ENCODE measurements at places on chromosomes 16 and 17.

GRCh38 chr16:28528463-28528867 lies 10.3 kb downstream of the NUPR1 start:
- DNase-seq: no peak

DNA sequence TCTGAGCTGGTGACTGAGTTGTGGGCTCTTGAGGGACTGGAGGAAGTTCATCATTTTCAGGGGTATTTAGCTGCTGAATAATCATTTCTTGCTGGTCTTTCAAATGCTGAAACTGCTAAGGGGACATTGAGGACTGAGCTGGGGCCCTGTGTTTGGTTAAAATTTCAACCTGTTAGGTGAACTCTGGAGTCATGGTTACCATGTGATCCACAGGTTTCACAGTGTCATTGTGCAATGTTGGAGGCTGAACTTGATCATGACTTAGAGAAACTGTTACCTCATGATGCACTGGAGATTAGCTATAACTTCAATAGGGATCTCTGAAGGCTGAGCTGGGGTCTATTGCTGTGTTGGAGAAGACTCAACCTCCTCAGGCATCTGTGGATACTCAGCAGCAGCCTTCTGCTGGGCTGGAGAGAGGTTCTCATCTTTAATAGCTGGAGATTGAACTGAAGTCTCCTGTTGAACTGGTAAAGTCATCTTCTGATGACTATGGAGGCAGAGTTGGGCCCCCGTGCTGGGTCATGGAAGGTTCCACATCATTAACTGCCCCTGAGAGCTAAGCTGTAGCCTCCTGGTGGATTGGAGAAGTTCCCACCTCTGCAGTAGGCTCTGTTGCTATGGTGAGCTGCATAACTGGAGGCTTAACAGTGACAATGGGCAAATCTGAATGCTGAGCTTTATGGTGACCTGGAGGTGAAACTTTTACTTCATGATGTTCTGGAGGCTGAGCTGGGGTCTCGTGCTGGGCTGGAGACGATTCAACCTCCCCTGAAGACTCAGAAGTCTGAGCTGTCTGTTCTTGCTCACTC lies 15.2 kb downstream of the RDM1 start:
- no peak for DNase-seq

GRCh38 chr16:14003074-14003570 lies 68.0 kb upstream of the MRTFB start:
- peak; percentile 70 for DNase-seq

- DNase-seq: no peak
These were observed 77.1 kb upstream of the RCVRN start for GRCh38 chr17:9982159-9982558.

DNA sequence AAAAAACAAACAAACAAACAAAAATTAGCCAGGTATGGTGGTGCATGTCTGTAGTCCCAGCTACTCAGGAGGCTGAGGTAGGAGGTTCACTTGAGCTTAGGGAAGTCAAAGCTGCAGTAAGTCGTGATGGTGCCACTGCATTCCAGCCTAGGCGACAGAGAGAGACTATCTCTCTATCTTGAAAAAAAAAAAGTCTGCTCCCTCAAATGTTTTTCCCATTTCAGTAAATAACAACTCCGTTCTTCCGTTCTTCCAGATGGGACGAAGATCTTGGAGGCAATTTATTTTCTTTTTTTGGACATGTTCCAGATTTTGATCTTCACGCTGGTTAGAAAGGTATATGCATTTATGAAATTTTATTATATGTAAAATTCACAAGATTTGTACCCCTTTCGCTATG lies 19.0 kb downstream of the ERAL1 start:
- no peak for DNase-seq

DNA sequence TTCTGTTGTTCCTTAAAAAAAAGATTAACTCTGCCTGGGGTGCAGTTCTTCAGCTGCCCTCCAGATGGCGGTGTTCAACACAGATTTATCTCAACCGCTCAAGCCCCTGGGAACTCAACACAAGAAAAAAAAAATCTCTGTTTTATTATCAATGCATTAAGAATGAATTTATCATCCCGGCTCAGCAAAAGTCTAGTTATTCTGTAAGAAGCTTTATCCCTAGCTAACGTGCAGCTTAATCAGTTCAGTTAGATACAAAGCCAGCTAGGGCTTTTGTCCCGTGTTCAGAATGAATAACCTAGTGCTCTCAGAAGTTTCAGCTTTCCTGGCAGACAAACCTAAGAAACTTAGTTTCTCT lies 475.9 kb upstream of the CCL2 start:
- DNase-seq: peak; percentile 40

- no peak for DNase-seq
These were observed 991 bp upstream of the MYH10 start for GRCh38 chr17:8631554-8631877.

DNA sequence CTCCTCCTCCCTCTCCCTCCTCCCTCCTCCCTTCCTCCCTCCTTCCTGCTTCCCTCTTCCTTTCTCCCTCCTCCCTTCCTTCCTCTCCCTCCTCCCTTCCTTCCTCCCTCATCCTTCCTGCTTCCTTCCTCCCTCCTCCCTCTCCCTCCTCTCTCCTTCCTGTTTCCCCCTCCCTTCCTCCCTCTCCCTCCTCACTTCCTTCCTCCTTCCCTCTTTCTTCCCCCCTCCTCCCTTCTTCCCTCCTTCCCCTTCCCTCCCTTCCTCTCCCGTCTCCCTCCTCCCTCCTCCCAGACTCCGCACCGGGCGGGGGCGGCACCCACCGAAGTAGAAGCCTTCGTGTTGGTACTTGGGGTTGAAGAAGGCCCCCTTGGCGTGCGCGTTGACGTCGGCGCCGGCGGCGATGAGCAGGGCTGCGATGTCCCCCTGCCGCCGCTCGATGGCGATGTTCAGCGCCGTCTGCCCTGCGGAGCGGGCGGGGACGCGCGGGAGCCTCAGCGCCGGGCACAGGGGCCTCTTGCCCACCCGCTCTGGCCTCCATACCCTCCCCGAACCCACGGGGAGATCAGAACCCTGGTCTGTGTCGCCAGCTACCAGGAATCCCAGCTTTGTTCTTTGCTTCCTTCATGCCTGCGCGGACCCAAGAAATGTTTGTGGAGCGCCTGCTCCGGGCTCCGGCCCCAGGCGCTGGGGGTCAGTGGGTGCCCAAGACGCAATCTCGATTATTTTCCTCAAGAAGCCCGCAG lies 22.2 kb downstream of the TRPV3 start:
- DNase-seq: peak; percentile 82

- no peak for DNase-seq
These were observed 313 bp upstream of the NSRP1 start for GRCh38 chr17:30116345-30116660.

DNA sequence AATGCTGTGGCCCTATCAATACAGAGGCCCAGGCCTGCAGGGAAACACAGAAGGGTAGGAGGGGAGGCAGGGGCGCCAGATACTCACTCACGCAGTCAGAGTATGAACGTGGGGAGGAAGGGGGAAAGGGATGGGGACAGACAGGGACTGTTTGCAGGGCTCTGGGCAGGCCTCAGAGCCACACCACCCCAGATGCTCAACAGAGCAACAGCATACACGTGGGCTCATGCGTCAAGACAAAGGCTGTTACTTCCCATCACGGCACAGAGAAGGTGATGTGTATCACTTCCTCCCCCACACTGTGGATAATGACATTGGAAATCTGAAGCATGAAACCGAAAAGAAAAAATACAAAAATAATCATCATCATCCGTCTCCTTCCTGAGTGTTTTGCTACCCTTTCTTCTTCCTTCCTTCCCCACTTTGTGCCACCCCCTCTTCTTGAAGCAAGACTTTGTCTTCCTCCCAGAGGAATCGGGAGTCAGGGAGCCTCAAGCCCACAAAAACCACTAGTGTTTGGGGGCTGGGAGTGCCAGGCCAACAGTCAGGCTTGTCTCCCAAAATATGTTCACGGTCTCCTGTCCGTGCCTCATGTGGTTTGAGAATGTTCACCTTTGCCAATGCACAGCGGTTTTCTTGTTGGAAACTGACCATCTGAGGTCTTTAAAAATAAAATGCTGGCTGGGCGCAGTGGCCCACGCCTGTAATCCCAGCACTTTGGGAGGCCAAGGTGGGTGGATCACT lies 20.1 kb downstream of the SLC39A11 start:
- no peak for DNase-seq

- DNase-seq: no peak
These were observed 862 bp upstream of the GDE1 start for GRCh38 chr16:19522760-19523159.

DNA sequence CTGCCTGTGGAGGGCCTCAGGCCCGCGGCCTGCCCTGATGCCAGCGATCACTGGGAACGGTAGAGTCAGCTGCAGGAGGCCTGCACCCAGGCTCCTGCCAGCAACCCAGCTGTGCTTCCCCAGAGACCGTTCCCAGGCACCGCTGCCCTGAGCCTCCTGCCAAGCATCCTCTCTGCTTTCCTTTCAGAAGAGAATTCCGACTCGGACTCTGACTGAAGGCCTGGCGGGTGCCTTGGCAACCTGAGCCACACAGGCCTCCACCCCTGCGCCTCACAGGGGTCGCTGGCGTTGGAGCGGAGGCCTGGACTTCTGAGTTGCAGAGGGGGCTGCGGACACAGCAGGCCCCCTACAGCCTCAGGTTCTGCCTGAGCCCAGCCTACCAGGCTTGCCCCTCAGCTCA lies 7.9 kb downstream of the CMTM3 start:
- DNase-seq: no peak

DNA sequence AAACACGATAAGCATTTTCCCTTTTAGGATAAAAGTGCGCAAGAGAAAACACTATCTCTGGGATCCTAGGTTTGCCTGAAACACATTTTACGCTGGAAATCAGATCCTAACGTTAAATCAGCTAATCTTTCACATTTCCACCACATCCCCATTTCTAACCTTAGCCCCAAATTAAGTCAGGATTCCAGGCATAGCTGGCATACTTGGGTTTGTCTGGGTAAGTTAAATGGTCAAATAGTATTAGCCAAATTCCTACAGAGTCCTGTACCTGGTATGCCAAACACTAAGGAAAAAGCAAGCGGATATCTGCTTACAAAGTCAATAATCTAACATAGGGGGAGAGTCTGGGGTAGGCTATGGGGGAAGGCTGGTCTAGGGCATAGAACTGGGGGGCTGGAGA lies 557.4 kb upstream of the ZFHX3 start:
- no peak for DNase-seq

DNA sequence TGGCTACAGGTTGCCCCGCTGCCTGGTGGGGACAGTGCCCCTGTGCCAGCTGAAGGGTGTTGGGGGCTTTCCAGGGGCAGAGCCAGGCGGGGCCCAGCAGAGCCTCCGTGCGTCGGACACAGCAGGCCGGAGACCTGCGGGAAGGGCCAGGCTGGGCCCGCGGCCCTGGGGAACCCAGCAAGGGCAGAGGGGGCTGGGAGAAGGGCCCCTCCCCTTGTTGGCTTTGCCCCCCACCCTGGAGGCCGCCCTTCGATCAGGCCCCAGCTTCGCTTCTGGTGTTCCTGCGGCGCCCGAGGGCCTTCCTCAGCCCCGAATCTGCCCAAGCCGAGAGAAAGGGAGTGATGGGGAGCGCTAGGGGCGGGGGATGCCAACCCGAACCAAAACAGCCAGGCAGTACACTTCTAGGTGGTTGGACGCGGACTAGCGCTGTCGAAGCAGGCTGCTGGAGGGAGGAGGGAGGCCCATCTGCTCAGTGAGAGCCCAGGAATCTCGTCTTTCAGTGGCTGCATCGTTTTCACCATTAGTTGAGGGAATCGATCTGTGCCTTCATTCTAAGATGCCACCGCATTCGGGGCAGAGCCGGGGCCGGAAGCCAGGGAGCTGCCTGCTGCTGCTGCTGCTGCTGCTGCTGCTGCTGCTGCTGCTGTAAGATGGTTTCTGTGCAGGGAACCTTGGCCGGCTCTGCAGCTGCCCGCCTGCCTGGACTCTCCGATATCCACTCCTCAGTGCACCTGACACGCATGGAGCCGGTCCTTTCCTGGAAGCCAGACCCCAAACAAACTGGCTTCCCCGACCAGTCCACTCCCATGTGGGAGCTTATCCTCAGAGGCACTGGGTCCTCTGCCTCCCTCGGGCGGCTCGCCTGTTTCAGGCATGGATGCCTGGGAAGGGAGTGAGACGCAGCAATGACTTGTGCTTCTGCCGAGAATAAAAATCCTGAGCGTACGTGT lies 1.7 kb downstream of the JPH3 start:
- DNase-seq: no peak

DNA sequence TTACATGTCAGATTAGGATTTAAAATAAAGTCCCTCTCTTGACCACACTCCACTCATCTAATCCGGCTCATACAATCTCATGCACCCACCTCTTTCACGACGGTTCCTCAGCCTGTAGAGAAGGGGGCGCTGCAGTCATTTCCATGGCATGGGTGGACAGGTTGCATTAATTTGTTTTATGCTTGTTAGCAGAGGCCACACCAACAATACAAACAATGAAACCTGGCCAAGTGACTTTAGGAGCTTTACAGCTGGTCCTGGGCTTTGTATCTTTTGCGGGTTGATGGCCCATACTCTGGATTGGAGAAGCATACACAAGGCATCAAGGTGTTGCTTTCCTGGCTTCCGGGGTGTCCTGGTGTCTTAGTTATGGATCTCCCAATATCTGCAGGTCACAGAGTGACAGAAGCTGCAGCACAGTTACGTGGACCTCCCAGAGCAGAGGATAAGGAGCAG lies 9.7 kb upstream of the SNF8 start:
- DNase-seq: no peak

- peak; percentile 14 for DNase-seq
These were observed 358 bp downstream of the CHRNE start for GRCh38 chr17:4902540-4902939.

DNA sequence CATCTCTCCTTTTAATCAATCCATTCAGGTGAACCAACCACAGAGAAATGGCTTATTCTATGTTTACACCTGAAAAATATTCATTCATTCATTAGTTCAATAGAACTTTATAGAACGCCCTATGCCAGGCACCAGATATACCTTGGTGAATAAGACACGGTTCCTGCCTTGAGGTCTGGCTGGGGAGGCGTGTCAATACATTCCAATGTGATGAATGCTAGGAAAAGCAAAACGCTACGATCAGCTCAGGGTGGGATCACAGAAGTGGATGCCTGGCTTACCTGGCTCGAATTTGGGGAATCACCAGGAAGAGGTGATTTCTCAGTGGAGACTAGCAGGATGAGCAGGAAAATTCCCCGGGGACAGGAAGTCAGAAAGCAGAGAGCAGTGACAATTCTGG lies 17.5 kb upstream of the WFIKKN2 start:
- no peak for DNase-seq

DNA sequence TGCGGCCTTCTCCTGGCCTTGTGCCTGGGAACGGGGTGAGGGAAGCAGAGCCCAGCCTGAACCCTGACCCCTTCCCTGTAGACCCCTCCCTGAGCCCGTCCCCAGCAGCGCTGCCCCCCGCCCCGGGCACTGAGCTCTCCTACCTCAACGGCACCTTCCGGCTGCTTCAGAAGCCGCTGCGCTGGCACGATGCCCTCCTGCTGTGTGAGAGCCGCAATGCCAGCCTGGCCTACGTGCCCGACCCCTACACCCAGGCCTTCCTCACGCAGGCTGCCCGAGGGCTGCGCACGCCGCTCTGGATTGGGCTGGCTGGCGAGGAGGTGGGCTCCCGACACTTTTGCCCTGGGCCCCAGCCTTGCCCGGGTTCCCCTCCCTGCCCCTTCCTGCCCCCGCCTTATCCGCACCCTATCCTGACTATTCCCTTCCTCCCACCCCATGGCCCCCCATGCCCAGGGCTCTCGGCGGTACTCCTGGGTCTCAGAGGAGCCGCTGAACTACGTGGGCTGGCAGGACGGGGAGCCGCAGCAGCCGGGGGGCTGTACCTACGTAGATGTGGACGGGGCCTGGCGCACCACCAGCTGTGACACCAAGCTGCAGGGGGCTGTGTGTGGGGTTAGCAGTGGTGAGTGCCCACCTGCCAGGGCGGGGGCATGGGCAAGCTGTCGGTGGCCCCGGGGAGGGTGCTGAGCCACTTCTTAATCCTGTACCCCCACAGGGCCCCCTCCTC lies 62.1 kb downstream of the MRC2 start:
- DNase-seq: no peak

- no peak for DNase-seq
These were observed 4.1 kb downstream of the PAM16 start for GRCh38 chr16:4347010-4347409.

Measured in left ventricle myocardium superior (tissue), 1 donor.